NCI-H187 (cell line): ENCODE measurements at places on chromosomes 7 and 10.

DNA sequence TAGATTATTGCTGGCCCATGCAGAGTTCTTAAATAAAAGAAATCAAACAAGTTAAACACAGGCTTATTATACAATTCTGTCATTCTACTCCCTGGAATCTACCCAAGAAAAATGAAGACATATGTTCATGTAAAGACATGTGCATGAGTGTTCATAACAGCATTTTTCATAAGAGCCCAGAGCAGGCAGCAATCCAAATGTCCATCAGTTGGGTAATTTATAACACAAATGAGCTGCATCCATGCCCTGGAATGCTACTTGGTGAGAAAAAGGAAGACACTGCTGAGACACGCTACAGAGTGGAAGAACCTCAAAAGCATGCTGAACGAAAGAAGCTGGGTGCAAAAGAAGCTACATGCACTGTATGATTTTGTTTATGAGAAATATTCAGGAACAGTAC, 342.6 kb downstream of the TCERG1L start:
- no peak for DNase-seq

GRCh38 chr7:75840029-75840428, 26.4 kb upstream of the CCL24 start:
- DNase-seq: no peak

DNA sequence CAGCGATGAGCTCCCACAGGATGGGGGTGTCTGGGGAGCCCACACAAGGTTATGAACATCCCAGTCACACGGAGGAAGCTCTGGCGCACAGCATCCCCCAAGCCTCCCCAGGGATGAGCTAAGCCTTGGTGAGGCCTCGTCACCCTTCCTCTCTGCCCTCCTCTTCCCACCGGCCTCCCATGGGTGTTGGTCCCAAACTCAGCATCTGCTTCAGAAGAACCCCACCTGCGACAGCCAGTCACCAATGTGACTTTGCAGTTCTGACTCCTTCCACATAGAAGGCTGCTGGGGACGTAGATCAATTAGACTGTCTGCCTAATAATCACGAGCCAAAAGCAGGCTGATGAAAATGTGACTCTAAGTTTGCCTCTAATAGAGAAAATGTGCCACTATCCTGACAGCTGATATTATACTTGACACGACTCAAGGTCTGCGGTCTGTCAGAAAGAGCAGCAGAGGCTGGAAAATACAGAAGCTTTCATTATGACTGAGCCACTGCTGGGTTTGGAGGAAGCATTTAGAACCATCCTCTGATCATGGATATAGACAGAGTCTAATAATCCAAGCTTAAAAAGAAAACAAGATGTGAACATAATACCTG, 116.0 kb upstream of the PFKP start:
- no peak for DNase-seq

GRCh38 chr7:17939606-17940301, 540 bp downstream of the SNX13 start:
- no peak for DNase-seq

DNA sequence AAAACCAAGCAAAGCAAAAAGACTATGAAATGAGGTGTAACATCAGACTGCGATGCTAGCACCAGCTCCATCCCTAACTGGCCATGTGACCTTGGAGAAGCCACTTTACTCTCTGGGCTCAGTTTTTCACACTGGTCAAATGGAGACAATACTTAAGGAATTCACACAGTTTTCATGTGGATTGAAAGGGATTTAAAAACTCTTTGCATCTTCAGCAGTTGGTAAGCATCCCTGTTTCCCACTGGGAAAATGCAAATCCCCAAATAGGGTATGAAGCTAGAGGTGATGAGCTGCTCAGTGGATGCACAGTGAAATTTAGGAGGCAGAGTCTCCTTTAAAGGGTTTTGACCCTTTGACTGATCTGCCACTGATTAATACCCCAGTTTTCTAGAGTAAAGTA, 240.7 kb downstream of the SORCS3 start:
- no peak for DNase-seq

DNA sequence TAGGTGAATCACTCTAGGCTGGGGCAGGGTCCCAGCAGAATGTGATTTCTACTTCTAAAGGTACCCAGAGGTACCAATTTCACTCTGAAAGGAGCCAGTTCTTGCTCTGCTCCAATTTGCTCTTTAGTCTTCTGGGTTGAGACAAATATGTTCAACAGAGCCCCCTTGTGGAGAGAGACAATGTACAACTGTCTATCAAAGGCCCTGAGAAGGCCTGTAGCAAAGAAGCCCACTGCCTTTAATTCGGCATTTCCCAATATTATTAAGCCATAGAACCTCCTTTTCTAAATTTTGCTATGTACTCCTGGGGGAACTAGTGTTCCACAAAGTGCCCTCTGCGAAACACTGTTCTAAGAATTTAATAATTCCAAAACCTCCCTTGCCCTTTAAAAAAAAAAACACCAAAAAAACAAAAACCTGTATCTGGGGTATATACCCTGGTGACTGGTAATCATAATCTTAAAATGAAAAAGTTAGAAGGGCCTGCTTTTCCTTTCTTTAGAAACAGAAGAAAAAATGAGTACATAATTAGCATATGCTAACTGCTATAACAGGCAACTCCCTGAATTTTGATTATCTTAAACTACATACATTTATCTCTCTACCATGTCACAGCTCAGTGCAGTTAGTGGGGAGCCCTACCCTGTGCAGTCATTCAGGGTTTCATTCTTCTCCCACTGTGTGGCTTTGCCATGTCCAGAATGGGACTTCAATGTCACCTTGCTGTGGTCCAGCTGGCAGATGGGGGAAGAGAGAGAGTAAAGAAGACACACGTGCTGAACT, 160.9 kb upstream of the BMPER start:
- peak; percentile 10 for DNase-seq

DNA sequence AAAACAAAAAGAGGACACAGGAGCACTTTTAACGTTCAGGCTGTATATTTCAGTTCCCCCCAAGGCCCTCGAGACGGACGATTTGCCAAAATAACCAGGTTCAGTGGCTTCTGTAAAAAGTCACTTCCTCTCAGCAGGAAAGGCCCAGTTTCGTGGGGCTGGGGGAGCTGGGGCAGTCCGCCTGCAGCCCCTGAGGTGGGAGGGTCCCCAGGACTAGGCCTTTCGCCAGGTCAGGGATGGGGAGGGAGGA, 28.8 kb downstream of the WDR86 start:
- no peak for DNase-seq

GRCh38 chr7:51299391-51300133, 17.0 kb downstream of the COBL start:
- no peak for DNase-seq

DNA sequence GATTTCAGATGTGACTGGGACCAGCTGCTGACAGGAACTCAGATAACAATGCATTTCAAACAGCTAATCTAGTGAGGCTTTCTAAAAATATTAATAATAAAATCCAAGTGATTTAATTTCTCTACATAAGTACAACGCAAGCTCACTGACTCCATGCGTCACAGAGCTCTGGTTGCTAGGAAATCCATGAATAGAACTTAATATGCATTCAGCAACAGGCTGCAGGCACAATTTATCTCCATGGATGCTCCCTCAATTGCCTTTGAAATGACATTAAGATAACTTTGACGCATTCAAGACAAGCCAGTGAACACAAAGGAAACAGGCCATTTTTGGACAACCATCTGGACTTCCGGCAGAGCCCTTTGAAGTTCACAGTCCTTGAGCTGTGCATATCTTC, 118.7 kb upstream of the COL1A2 start:
- DNase-seq: no peak

- no peak for DNase-seq
Observed at GRCh38 chr7:8601121-8601520, 167.7 kb downstream of the NXPH1 start.

DNA sequence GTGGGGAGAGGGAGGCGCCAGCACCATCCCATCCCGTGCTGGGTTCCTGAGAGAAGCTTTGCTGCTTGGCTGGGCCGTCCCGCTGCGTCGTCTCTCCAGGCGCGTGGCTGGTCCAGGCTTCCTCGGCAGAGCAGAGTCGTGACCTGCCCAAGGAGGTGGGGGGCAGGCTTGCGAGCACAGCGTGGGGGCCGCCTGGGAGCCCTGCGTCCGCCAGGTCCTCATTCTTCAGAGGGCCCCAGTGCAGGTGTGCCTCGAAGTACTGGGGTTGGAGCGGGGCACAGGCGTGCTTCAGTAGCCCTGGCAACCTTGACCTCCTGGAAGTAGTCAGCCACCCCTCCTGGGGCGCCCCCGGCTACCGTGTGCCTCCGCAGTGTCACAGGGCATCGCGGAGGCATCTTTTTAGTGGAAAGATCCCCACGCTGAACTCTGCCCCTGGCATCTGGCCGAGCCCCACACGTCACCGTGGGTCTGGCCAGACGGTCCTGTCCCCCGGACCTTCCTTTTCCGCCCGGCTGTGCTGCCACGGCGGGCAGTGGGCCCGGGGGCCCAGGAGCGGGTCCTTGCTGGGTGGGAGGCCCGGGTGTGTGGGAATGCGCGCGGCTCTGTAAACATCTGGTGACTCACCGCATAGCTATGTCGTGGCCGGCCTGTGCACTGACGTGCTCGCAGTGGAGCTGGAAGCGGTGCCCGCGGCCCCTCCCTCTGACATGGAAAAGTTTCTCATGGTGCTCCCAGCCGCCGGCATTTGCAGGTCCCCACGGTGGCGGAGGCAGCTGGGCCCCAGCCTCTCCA, 6.4 kb downstream of the MAFK start:
- DNase-seq: no peak

- no peak for DNase-seq
Observed at GRCh38 chr7:132030086-132030568, 473.7 kb upstream of the PODXL start.

- DNase-seq: no peak
Observed at GRCh38 chr7:137078781-137079180, 210.3 kb downstream of the CHRM2 start.

GRCh38 chr7:25964483-25964991, 187.5 kb upstream of the NFE2L3 start:
- no peak for DNase-seq
